ENCODE measurements at places on chromosomes 13 and 19.

DNA sequence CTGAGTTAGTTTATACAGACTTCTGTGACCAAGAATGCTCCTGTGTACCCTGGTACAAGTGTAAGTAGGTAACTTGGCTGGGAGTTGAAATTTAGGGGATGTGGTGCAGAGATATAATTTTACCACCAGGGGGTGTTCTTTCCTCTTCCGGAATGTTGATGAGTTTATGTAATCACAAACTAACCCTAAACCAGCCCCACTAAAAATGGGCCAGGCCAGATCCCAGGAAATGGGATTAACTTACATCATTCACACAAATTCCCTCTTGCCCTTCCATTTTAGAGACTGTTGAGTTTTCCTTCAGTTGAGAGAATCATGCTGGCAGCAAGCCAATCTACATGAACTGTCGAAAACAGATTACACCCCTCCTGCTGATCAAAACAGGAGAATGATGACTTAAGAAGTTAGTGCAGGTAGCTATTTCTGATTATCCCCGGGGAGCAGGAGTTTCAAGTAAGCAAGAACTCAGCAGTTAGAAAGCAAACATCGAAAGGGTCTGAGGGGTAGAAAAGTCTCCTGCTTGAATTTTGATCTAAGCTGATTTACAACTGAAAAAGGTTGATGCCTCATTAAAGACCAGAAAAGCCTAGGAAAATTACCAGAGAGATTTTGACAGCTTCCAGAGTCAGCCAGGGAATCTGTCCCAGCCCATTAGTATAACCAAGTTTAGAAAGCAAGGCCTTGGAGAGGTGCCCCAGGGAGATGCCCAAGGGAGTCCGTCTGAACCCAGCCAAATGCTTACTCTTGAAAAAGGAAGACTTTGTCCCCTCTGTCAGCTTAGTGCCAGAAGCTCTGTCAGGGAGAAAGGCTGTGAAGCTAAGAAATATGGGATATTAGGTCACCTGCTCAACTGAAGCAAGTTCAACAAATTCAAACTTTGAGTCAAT is 32.3 kb upstream of the MED4 start:
- H3K27ac ChIP-seq = no peak overlapping the region
- no peaks in the 10 kb centered on the region for H3K36me3 ChIP-seq
- H3K4me1 ChIP-seq = no peaks in the 10 kb centered on the region

GRCh38 chr19:20325151-20325550 is 158.1 kb downstream of the ZNF486 start:
- H3K27me3 ChIP-seq = no peaks in the 10 kb centered on the region
- DNase-seq = no peak
- H3K4me1 ChIP-seq = no peaks in the 10 kb centered on the region
- no peak overlapping the region for H3K4me3 ChIP-seq
- H3K36me3 ChIP-seq = no peaks in the 10 kb centered on the region

DNA sequence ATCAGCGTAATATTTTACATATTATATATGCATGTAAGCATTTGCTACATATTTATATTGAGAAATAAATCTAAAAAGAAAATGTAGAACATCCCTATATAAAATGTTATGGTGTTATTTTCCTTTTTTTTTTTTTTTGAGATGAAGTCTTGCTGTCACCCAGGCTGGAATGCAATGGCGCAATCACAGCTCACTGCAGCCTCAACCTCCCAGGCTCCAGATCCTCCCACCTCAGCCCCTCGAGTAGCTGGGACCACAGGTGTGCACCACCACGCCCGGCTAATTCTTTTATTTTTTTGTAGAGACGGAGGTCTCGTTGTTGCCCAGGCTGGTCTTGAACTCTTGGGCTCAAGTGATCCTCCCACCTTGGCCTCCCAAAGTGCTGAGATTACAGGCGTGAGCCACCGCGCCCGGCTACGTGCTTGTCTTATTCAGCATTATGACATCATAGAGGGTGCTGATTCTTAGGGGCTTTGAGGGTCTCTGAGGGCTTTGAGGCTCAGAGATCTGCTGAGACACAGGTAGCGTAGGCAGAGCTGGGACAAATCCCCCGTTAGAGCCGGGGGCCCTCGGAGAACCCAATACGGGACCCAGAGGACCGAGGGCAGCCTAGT is 101.9 kb downstream of the GADD45B start:
- H3K36me3 ChIP-seq = no peaks in the 10 kb centered on the region
- no peak for DNase-seq
- H3K4me1 ChIP-seq = peaks cover 23% of the 10 kb centered on the region
- H3K4me3 ChIP-seq = no peak overlapping the region

GRCh38 chr13:29196409-29197074 is 376.4 kb downstream of the MTUS2 start:
- no peak overlapping the region for H3K4me3 ChIP-seq
- no peak for DNase-seq
- no peaks in the 10 kb centered on the region for H3K4me1 ChIP-seq
- no peaks in the 10 kb centered on the region for H3K27me3 ChIP-seq

GRCh38 chr13:110490009-110490770 is 71.3 kb downstream of the RAB20 start:
- H3K4me1 ChIP-seq = no peaks in the 10 kb centered on the region
- no peak for DNase-seq
- H3K4me3 ChIP-seq = no peak overlapping the region
- no peak overlapping the region for H3K27ac ChIP-seq
- no peaks in the 10 kb centered on the region for H3K27me3 ChIP-seq
